ENCODE measurements at places on chromosomes 6 and 20.

GRCh38 chr6:29791786-29792122 is 35.9 kb upstream of the HLA-G start:
- no peak for DNase-seq

GRCh38 chr6:33577718-33578117 is 2.4 kb downstream of the BAK1 start:
- no peak for DNase-seq

- no peak for DNase-seq
Measured at GRCh38 chr6:137568067-137568466, 73.9 kb upstream of the OLIG3 start.

DNA sequence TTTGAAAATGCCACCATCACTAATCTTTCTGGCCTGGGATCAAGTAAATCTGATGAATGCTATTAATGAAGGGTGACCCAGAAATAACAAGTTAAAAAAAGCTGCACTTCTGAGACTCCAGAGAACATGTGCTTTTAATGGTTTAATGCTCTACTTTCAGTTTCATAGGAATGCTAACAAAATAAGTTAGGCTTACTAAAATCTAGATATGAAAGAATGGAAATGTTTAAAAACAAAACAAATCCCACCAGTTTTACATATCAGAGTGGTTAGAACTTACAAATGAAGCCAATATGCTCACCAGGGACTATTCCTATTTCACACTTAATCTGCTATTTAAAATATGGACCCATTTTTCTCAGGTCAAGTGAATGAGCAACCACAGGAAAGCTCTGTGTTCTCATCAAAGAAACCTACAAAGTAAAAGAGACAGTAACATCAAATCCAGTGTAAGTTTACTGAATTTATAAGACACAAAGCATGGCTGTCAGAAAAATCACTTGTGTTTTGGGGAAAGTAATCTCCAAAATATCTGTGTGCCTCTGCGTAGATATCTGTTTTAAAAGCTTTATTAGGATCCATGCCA is 40.3 kb downstream of the FYN start:
- DNase-seq, result no peak

DNA sequence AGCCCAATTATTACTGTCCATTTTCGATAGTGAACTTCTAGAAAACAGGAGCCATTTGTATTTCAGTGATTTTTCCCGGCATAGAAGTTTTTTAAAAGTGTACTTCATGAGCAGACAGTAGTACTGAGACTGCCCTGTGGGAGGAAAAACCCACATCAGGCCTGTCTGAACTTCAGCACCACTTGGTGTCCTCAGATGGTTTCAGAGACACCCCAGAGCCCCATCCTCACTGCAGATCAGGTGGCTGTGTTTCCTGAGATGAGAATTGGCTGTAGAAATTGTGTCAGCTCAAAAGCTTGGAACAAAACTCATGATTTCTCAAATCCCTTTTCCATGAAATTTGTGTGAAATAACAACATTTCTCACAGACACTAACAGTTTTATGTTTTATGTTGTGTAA is 110.0 kb upstream of the RIN2 start:
- DNase-seq, result no peak

GRCh38 chr6:26043384-26044139 is 43.7 kb upstream of the HFE start:
- peak; percentile 83 for DNase-seq

DNA sequence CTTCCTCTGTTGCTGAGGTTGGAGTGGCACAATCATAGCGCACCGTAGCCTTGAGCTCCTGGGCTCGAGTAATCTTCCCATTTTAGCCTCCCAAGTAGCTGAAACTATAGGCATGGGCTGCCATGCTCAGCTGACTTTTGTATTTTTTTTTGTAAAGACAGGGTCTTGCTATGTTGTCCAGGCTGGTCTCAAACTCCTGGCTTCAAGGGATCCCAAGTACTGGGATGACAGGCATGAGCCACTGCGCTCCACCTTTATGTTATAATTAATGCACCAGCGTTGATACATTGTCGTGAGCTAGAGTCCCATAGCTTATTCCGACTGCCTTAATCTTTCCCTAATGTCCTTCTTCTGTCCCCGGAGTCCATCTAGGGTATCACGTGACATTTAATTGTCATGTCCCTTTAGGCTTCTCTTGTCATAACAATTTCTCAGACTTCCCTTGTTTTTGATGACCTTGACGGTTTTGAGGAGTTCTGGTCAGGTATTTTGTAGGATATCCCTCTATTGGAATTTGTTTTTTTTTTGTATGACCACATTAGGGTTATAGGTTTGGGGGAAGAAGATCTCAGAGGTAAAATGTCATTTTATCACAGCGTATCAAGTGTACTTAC is 63.9 kb downstream of the CEBPB start:
- DNase-seq, result no peak

GRCh38 chr6:156191895-156192294 is 585.3 kb upstream of the ARID1B start:
- no peak for DNase-seq

DNA sequence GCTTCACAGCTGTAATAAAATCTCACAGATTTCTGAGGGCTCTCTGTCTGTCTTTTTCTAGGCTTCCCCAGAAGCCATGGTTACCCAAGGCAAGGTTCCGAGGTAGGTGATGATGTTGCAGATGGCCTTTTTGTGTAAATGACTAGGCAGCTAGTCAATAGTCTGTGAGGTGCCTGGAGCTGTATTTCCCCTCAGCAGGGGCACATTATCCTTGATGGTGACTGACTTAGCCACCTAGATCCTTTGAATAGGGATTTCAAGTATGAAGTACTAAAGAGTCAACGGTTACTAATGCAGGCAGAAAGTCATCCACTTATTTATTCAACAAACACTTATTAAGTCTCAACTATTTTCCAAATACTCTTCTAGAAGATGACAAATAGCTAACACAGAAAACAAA is 49.3 kb upstream of the L3MBTL3 start:
- no peak for DNase-seq

DNA sequence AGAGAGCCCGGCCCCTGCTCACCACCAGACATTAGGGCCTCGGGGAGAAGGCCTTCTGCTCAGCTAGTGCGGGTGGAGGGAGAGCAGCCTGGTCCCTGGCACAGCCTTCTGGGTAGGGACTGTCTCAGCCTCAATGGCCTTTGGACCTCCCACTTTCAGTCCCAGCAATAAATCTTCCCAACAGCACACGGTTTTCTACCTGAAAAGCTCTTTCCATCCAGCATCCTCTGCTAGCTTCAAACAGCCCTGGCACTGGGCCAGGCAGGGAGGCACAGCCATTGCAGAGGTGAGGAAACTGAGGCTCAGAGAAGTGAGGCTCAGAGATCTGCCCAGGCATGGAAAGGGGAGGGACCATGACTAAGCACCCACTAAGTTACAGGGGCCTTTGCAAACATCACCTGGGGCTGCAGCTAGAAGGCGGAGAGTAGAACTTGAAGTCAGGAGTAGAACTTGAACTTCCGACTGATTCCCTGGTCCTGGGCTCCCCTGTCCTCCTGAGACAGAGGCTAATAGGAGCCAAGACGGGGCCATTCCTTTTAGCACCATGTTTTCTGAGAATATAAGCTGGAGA is 43.9 kb upstream of the NOL4L start:
- DNase-seq, result no peak

DNA sequence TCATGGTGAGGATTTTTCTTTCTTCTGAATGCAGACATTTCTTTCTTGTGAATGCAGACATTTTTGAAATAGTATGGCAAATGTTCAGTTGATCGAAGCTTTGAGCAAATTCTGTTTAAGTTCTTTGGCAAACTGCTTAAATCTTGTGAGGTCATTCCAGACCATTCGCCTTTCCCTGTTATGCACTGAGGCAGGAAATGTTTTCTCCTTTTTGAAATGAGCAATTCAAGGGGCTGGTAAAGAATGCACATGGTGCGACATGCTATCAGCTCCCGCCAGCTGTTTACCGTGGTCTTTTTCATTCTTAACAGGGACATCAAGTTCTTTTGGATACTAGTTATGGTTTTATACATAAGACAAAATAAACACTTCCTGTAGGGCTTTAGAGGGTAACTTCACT is 112.0 kb upstream of the CCN2 start:
- no peak for DNase-seq

- DNase-seq, result no peak
Measured at GRCh38 chr6:158398252-158399024, 86.2 kb downstream of the TULP4 start.

GRCh38 chr20:14410869-14411555 is 73.6 kb upstream of the FLRT3 start:
- DNase-seq, result no peak

GRCh38 chr6:2791450-2791974 is 26.3 kb downstream of the WRNIP1 start:
- no peak for DNase-seq

DNA sequence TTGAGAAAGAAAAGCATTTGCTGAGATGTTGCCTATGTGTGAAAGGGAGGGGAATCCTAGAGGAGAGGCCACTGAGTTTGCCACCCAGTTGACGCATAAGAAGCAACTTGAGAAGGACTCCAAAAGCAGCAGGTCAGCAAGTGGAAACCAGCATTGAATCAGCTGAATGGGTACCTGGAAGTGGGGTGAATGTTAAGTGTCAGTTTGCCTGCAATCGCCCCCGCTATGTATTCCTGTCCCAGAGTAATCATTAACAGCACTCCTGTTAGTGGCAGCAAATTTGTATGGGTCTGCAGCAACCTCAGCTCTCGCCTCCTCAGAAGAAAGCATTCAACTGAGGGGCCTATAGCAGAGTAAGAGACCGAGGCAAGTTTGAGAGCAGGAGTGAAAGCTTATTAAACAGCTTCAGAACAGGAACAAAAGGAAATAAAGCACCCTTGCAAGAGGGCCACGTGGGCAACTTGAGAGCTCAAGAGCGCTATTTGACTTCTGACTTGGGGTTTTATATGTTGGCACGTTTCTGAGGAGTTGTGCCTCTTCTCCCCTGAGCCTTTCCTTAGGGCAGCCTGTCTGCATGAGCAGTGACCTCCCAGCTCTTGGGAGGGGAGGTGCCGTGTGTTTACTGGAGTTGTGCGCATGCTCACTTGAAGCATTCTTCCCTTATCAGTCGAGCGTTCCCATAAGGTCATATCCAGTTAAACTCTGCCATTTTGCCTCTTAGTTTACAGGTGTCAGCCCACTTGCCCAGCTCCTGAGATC is 122.6 kb upstream of the PHACTR1 start:
- no peak for DNase-seq

- DNase-seq, result peak; percentile 62
Measured at GRCh38 chr6:14144678-14145113, 27.1 kb downstream of the CD83 start.

DNA sequence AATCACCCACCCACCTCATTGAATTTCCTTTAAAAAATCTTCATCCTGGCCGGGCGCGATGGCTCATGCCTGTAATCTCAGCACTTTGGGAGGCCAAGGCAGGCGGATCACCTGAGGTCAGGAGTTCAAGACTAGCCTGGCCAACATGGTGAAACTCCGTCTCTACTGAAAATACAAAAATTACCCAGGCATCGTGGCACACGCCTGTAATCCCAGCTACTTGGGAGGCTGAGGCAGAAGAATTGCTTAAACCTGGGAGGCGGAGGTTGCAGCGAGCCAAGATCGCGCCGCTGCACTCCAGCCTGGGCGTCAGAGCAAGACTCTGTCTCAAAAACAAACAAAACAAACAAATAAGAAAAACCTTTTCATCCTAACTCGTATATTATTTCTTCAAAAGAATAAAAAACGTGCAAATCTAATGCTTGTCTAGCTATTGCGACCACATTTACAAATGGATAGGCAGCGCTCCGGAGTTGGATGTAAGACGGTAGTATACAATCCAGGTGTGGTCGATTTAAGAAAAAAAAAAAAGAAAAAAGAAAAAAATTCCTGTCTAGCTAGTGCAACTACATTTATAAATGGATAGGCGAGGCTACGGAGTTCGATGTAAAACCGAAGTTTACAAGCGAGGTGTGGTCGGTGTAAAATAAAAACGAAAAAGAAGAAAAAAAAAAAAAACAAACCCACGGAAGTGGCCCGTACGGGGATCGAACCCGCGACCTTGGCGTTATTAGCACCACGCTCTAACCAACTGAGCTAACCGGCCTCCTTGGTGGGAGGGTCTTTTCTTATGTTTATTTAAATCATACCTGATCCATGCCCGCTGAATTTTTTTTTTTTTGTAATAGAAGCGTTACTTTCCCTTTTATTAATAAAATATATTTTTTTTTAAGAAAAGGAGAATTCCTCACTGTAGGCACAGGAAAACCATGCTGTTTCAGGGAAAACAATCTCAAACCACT is 70.7 kb upstream of the PRSS16 start:
- DNase-seq, result no peak

GRCh38 chr20:15619816-15620215 is 953.4 kb downstream of the KIF16B start:
- DNase-seq, result no peak

- no peak for DNase-seq
Measured at GRCh38 chr6:148298683-148299082, 44.0 kb upstream of the SASH1 start.
